ENCODE measurements at places on chromosomes 16 and 17.

GRCh38 chr17:81272616-81273015 lies 22.5 kb downstream of the SLC38A10 start:
- no peak for DNase-seq

DNA sequence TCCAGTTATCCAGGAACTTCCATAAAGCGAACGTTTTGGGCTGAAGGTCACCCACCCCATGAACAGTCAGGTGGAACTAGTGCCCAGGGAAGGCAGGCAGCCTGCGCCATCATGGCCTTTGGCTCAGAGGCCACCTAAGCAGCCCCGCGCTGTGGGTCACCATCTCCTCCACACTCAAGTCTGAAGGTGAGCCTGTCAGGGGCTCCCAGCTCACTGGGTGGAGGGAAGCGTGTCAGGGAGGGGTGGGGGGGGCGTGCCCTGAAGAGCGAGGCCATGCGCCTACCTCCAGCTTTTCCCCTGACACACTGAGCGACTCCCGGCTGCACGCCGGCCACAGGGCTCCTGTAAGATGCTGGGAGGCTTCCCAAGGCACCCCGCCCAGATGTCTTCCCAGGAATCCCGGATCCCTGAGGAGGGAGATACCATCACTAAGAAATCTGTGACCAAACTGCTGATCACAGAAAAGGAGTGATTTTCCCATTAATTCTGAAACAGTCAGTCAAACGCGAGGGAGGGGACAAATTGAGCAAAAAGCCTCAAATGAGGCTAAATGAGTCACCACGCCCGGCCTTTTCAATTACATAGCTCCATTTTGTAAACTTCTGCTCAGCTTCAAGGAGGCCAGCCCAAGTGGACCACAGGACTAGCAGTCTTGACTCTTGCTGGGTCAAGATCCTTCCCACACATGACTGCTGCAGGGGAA lies 26.5 kb upstream of the SLC25A19 start:
- peak; percentile 59 for DNase-seq

GRCh38 chr16:82755570-82756282 lies 129.0 kb downstream of the CDH13 start:
- peak; percentile 23 for DNase-seq

GRCh38 chr17:63774969-63775265 lies 947 bp downstream of the DDX42 start:
- DNase-seq, result no peak

DNA sequence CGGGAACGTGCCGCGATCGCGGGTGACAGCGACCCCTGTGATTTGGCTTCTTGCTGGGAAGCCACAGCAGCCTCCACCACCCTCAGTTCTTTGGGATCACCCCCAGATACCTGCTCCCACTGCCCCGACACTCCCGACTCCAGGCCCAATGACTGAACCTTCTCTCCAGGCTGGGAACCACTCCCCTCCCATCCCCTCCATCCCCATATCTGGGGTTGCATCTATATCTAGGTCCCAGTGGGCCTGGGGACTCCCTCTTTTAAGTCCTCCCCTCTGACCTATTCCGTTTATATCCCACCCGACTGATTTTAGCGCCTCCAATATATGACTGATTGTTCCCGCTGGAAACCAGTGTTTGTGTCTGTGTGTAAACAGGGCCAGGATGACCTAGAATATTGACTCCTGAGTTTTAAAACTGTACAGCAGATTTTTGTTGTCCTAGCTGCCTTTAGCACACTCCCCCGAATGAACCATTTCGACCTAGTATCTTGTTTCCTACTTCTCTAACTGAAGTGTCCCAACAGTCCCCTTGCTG lies 667 bp downstream of the PSMD3 start:
- no peak for DNase-seq

DNA sequence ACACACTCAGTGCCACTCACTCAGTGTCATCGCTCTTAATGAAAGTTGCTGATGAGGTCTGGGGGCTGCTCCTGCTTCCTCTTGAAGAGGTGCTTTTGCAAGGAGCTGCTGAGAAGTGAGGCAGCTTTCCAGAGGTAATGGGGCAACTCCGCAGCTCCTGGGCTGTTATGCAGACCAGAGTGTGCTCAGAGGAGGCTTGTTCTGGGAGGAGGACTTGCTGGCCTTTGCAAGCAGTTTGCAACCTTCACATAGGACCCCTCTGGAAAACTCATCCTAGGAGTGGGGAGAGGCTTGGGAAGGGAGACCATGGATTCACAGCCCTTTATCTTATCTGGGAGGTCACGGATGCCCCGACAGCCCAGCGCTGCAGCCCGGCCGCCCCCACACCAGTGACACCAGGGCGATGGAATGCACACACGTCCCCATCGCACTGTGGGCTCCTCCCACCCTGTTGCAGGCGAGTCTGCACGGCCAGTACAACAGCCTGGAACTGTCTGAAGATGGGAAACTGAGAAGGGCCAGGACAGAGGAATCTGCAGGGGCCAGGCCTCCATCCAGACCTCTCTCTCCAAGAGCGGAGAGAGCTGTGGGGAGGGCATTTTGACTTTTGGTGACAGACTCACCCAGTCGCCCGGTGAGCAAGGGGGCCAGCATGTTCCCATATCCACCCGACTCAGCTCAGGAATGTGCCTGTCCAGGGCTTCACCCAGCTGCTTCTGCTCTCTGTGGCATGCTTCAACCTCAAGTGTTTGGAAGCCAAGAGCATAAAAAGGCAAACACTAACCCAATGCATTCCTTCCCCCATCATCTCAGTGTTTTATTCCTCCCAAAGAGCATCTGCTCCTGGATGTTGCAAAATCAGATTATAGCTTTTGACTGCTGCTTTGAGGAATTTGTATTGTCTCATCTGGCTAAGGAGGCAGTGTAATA lies 78.6 kb upstream of the ZNF469 start:
- DNase-seq, result peak; percentile 98

DNA sequence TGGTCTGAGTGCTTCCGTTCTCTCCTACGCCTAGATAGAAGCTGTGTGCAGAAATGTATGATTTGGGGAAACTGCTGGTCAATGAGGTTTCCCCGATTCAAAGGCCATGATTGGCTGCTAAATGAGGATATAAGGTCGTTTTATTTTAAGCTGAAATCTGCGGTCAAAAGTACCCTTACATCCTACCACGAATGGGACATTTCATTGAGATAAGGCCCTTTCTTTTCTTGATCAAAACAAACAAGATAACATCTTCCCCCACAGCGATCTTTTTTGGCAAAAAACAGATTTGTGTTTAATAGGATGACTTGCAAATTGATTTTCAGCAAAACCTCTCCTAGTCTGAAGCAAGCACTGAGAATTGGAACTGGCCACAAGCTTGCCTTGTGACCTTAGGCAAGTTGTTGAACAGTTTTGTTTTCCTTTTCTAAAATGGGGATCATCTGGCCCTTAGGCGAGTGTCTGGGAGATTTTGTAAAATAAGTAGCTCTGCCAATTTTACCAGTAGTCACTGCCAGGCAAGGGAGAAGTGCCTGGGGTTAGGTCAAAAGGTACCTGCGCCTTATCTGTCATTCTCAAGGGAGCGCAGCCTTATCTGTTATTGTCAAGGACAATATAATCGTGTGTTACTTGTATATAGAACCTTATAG lies 635 bp downstream of the SCPEP1 start:
- no peak for DNase-seq

DNA sequence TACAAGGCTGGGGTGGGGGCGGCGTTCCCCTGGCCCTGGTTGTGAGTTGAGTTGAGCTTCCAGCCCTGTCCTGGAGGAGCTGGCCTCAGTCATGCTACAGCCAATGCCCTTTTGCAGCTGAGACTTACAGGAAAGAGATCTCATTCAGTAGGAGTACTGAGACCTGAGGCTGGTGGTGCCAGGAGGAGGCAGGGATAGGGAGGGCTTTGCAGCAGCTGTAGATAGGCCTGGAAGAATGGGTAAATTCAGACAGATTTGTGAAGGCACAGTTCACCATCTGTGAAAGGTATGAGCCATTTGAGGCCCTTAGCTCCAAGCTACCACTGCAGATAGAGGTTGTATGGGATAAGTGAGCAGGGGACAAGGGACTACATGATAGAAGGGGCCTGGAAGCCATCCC lies 5.6 kb downstream of the STX4 start:
- no peak for DNase-seq

DNA sequence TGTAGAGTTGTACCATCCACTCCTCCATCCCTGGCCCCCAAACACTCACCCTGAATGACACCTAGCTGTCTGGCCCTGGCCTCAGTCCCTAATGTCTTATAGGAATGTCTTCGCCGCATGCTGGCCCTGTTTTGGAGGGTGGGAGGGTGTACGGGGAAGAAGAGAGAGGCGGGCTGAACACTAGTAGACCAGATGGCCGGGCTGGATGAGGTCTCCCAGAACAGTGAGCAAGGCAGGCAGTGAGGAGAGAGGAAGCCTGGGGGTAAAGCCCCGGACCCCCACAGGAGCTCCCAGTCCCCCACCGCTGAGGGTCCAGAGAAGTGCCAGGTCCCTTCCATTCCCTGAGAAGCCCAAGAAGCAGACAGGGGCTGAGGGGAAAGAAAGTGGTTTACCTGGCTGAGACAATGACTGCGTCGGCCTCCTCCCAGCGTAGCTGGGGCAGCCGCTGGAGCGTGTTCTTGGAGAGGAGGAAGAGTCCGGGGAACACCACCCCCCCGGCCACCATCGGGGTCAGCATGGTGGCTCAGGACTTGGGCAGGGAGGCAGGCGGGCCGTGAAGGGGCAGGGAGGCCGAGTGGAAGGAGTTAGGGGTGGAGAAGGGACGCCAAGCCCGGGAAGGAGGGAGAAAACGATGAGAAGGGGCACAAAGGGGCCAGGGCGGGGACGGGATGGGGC lies 923 bp downstream of the TLCD3B start:
- no peak for DNase-seq

GRCh38 chr16:81679721-81680430 lies 99.2 kb upstream of the PLCG2 start:
- DNase-seq, result no peak

DNA sequence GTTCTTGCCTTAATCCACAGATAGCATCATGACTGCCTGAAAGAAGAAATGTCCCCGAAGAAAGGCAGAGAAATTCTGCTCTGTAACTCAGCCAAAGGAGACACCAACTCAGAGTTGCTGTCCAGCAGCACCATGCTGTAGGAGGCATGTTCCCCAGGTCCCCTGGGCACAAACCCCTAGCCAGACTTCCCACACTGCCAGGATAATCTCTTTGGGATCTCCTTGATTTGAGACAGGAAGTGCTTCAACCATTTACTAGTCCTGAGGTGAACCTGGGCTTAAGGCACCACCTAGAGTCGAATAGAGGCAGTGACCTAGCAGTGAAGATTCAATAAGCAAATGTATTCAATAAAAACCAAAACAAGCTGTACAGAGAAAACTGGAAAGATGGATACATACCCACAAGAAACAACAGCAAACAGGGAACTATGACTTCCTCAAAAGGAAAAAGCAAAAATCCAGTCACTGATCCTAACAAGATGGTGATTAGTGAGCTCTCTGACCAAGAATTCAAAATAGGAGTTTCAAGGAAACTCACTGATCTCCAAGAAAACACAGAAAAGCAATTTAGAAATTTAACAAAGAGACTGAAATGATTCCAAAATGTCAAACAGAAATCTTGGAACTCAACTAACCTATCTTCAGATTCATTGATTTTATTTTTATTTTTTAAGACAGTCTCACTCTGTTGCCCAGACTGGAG lies 5.7 kb downstream of the OR4D2 start:
- DNase-seq, result no peak

DNA sequence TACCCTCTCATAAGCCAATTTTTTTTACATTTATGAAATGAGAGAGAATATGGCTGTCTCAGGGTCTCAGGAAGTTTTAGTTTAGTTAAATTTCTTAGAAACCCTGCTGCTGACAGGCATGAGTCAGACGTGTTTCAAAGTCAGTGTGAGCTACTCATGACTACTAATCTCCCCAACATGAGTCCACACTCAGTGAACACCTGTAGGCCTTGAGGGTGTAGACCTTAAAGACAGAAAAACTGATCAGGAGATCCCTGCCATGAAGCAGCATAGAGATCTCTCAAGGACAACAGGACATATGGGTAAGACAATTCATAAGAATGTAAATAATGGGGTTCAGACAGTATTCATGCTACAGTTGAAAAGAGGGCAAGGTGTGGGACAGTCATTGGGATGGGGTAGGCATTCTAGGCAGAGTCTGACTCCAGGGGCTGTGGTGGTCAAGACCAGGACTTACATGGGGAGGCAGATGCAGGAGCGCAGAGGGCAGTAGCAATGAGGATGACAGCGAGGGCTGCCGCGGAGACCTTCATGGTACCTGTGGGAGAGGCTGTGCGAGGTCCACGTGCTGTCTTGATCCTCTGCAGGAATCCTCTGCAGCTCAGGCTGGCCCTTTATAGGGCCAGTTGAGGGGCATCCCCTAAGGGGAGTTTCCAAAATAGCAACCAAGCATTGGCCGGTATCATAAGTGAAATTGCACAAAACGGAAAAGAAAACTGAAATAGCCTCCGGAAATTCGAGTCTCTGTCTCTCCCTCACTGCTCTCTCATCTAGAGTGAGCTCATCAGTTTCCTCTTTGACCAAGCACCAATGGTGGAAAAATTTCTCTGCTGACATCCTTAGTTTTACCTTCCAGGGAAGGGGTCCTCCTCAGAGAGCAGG lies at the start of gene CCL5:
CCL5 (minus strand) TSS at position 588 of the 882 bp plus-strand sequence.
- DNase-seq, result no peak

GRCh38 chr17:30378241-30378824 lies 394 bp upstream of the CPD start:
- no peak for DNase-seq

GRCh38 chr16:66539623-66540469 lies 10.1 kb downstream of the TK2 start:
- peak; percentile 70 for DNase-seq

DNA sequence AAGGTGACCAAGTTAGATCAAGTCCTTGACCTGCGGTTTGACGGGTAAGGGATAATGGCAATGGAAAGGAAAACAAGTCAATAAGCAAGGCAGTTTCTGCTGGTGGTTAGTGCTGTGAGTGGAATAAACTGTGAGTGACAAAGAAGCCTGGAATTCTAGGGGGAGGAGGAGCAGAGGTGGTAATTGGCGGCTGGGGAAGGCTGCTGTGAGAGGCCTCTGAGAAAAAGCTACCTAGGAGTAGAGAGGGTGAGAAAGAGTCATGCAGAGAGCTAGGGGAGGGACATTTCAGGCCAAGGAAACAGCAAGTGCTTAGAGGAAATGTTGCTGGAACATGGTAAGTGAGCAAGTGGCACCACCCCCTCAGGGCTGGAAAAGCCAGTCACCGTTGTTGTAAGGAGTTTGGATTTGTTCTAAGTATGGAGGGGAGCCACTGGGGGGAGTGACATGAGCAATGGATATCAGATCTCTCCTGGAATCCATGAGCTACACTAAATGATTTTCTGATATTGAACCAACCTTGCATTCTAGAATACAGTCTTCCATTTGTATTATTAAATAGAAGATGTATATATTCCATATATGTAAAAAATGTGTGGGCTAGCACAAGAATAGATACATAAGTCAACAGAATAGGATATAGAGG lies 6.7 kb downstream of the NLRC3 start:
- no peak for DNase-seq

All from astrocyte (in vitro differentiated cells and primary cell).